ENCODE measurements at places on chromosomes 2 and 18.

DNA sequence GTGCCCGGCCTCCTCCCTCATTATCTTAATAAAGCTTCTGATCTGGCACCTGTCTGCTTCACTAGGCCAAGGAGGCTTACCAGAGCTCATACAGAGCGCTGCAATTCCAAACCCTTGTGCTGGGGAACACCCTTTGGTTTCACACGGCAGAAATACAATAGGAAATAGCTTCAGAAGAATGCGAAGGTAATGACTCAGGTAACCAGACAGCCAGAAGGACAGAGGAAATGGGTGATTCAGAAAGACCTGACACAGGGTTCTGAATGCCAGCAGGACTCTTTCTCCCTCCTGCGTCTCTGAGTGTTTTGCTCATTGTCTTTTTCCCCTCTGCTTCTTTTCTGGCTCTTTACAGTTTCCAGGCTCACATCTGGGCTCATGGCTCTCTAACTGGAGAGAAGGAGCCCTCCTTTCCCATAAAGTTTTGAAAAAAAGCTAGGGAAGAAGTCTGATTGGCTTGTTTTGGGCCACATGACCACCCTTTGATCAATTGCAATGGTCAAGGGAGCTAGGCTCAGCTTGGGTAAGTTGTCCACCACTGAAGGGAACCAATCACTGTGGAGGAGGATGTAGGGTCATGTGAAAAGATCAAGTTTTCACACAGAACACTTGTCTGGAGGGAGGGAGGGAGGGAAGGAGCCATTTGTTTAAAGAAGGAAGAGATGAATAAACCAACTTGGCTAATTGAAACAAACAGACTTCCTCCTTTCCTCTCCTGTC lies 90.5 kb upstream of the UPP2 start:
- no peak for DNase-seq

DNA sequence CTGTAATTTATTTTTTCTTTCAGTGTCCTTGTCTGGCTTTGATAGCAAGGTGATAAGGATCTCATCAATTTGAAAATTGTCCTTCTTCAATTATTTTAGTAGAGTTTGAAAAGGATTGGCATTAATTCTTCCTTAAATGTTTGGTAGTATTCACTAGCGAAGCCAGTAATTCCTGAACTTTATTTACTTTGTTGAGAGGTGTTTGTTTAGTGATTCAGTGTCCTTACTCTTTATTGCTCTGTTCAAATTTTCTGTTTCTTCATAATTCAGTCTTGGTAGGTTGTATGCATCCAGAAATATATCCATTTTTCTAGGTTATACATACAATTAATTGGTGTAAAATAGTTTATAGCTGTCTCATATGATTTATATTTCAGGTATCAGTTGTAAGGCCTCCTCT lies 676.7 kb upstream of the POU3F3 start:
- DNase-seq = no peak

DNA sequence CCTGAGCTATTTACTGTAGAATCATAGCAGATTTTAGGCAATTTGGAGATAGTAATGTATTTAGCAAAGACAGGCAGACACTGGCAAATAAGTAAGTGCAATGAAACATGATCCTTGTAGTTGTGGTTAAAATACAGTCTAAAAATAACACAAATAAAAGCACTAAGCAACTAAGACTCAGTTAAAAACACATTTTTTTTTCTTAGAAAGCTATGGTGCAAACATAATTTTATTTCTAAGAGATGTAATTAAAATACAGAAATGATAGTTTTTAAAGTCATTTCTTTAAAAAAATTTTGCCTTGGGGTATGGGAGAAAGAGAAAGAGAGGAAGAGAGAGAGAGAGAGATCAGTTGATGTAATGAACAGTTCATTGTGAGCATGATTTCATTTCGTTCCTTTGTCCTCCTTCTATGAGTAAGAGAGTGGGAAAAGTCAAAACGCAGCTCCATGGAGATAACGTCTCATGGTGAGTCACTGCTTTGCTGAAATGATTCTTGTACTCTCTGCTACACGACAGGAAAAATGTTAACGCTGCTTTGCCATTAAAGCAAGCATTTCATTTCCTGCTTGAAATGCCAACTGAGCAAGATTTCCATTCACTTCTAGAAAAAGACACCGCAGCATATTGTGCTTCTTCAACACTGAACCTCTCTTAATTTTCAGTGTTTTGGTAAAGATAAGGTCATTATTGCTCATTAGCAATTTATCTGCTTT lies 61.3 kb upstream of the PGAP1 start:
- DNase-seq = peak; percentile 47

GRCh38 chr2:10434886-10435819 lies 13.0 kb downstream of the ODC1 start:
- peak; percentile 90 for DNase-seq

- DNase-seq = peak; percentile 61
Observed at GRCh38 chr2:174051741-174052583, 86.8 kb upstream of the SP3 start.

DNA sequence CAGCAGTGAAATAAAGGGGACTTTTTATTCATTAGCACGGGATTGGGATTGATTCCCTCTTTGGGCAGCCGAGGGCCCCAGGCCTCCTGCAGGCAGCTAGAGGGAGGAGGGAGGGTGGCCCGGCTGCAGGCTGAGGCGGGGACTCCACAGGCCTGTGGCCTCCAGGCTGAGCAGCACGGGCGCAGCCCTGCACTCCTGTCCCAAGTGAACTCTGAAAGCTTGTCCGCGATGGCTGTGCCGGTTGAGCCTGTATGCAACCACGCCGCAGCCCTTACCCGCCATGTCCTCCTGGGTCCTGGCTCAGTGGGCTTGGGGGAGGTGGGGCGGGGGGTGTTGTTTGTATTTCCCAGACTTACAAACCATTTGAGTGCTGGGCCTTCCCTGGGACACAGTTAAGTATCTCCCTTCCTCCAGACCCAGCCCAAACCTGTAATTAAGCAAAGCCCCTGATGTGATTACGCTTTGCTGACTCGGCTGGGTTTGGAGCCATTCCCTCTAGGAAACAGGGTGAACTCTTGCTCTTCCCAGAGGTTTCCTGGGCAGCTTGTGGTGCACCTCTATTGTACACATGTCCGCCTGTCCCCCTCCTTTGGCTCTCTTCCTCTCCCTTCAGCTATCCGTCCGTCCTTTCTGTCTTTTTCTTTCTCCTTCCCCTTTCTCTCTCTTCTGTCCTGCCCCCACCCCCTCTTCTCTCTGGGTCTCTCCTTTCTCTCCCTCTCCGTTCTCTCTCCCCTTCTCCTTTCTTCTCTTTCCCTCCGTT lies 5.3 kb downstream of the GLI2 start:
- DNase-seq = peak; percentile 60

GRCh38 chr2:71619230-71619741 lies 165.9 kb downstream of the DYSF start:
- DNase-seq = no peak

DNA sequence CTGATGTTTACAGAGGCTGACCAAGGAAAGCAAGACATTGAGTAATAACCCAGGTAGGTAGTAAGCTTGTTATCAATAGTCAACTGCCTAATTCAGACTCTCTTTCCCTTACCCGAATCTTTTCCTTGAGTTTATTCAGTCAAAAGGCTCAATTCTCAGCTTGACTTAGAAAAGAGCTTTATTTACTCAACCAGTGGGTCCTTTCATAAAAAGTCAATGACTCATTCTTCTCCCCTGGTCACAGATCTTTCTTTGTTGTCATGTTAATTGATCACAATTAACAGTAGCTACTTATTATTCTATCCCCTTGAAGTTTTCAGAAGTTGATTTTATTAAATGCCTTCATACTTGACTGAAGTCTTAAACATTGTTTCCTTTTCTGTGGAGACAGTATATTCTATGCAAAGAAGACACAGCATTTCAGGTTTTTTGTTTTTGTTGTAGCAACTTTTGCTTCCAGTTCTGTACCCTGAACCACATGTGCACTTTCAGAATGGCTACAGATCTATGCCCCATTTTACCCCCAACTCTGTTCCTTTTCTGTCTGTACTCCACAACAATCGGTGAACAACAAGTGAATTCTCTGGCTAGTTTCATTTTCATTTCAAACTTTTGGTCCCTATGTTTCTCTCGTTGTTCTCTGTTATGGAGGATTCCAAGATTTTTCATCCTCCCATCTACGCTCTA lies 428.3 kb downstream of the NCKAP5 start:
- DNase-seq = no peak

- no peak for DNase-seq
Observed at GRCh38 chr18:65409261-65409660, 341.6 kb upstream of the CDH7 start.

DNA sequence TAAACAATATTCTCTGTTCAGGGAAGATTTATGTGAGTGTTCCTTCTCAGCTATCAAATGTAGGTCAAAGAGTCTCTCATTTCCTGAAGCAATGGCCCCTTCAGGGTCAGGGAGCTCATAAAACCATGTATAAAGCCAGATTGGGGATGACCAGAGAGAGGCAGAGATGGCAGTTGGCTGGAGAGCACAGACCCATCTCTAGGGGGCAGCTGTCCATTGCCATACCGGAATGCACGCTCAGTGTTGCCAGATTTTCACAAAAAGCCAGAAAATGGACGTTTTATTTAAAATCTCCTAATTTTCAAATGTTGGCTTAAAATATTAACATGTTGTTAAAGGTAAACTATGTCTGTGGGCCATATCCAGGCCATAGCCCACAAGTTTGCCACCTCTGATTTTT lies 1920.7 kb upstream of the CELF4 start:
- DNase-seq = no peak

- DNase-seq = no peak
Observed at GRCh38 chr2:201907563-201907881, 101.2 kb downstream of the CDK15 start.

- DNase-seq = no peak
Observed at GRCh38 chr2:111673526-111673925, 210.5 kb downstream of the ANAPC1 start.

- no peak for DNase-seq
Observed at GRCh38 chr18:54278615-54279014, 9.3 kb downstream of the POLI start.

DNA sequence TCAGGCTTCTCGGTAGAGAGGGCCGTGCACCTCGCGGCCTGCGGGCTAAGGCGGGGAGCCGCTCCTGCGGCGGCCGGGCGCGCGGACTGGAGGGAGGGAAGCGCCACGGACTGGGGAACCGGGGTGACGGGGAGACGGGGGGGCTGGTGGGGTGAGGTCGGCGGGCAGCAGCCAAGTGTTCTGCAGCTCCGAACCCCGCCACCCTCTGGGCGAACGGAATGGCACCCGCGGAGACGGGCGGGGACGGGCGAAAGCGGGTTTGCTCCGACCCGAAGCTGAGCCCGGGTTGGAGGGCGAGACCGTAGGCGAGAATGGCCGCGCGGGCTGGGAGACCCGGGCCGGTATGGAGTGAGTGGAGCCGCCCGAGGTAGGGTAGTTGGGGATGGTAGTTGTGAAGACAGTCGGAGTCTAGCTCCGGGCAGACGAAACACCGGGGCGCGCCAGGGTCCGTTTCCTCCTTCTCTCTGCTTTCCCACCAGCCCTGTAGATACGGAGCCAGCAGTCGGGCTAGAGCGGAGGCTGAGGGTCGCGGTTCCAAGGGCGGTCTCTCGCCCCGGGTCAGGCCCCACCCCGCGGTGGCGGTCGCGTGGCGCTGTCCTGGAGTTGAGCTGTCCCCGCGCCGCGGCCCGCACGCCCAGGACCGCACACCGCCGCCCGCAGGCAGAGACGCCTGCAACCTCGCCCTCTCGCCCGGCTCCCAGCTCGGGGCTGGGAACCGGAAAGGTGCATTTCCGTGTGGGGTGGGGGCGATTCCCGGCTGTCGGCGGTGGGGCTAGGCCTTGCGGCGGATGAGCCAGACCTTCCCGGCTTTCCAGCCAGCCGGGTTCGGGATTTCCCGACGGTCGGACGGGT lies 160.3 kb upstream of the SIX2 start:
- peak; percentile 69 for DNase-seq

GRCh38 chr2:55776479-55776878 lies 82.8 kb upstream of the PNPT1 start:
- no peak for DNase-seq

All from right hindlimb (tissue), 1 donor.